ENCODE measurements at places on chromosomes 1 and 21. TPM values are rescaled to one million over a fixed set of nuclear protein-coding genes. Genes with fewer than 3 reads are reported as not detected.

DNA sequence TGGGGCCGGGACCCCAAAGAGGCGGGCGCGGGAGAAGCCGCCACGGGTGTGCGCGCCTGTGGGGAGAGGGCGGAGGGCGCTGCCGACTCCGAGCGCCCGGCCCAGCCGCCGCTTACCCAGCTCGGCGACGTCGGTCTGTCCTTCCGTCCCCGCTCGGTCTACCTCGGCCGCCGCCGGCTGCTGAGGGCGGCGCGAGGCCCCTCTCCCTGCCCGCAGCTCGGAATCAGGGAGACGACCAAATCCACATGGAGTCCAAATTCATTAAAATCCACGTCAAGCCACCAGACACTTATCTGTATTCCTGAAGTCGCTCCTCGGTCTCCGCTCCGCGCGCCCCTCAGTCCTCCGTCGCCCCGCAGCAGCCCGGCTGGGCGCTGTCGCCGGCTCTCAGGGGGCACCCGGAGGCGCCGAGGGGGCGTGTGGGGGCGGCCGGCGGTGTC lies 637 bp downstream of the PLXNA2 start:
- H3K4me1 ChIP-seq: peaks cover 25% of the 10 kb centered on the region
- peak; percentile 22 for DNase-seq
- no peak overlapping the region for H3K27ac ChIP-seq
- H3K36me3 ChIP-seq: no peaks in the 10 kb centered on the region
- peaks cover 21% of the 10 kb centered on the region for H3K27me3 ChIP-seq

GRCh38 chr1:37868466-37868865 lies 9.1 kb upstream of the MTF1 start:
- DNase-seq: no peak
- no peak overlapping the region for H3K4me3 ChIP-seq
- peaks cover 57% of the 10 kb centered on the region for H3K36me3 ChIP-seq
- no peak overlapping the region for H3K27ac ChIP-seq
- no peaks in the 10 kb centered on the region for H3K4me1 ChIP-seq

DNA sequence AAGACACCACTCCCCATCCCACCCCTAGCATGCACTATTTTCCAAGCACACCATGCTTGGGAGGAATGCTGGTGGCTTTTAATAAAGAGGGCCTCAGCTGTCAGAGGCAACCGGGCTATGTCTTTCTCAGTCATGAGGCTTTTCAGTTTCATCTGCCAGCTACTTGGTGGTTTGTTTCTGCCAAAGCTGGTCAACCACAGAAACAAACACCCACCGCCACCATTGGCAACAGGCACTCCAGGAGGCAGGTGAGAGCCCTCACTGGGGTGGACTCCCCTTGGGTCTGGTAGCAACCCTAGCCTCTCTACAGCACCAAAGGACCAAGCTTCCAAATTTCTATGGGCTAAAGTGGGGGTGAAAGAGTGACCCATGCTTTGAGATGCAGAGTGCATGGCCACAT lies 54.3 kb upstream of the CD1D start:
- no peaks in the 10 kb centered on the region for H3K36me3 ChIP-seq
- H3K4me3 ChIP-seq: no peak overlapping the region
- peaks cover 2% of the 10 kb centered on the region for H3K27me3 ChIP-seq
- DNase-seq: no peak
- no peak overlapping the region for H3K27ac ChIP-seq

The HAO2 gene
- total RNA-seq: not detected

The KRTAP27-1 gene
- not detected for total RNA-seq

GRCh38 chr1:99919220-99919619 lies 50.6 kb upstream of the SLC35A3 start:
- H3K36me3 ChIP-seq: peaks cover 47% of the 10 kb centered on the region
- DNase-seq: no peak
- H3K4me1 ChIP-seq: no peaks in the 10 kb centered on the region
- H3K27ac ChIP-seq: no peak overlapping the region
- H3K27me3 ChIP-seq: no peaks in the 10 kb centered on the region

The PPM1J gene
- not detected for total RNA-seq

All from CD4-positive, CD25-positive, alpha-beta regulatory T cell (primary cell).